Activated CD8-positive, alpha-beta memory T cell treated with anti-CD3 and anti-CD28 coated beads, Interleukin-2, amount 50 U/mL, for 48 hours (primary cell): ENCODE measurements at places on chromosomes 2 and 18.
A peak's percentile ranks its signal among the peaks of the same experiment; 100 is the strongest.

GRCh38 chr2:230877759-230878598 lies 13.2 kb downstream of the ITM2C start:
- DNase-seq = peak; percentile 78

DNA sequence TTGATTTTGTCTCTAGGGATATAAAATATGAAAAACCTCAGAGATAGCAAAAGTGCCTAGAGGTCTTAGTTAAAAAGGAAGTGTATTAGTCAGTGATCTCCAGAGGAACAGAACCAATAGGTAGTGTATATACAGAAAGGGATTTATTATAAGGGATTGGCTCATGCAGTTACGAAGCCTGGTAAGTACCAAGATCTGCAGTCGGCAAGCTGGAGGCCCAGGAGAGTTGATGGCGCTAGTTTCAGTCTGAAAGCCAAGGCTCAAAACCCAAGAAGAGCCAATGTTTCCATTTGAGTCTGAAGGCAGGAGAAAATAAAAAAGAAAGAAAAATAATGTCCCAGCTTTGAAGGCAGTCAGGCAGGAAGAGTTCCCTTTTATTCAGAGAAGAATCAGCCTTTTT lies 93.3 kb downstream of the COLEC12 start:
- DNase-seq = no peak

- peak; percentile 76 for DNase-seq
Observed at GRCh38 chr2:70089220-70089982, 2.1 kb downstream of the PCBP1 start.

DNA sequence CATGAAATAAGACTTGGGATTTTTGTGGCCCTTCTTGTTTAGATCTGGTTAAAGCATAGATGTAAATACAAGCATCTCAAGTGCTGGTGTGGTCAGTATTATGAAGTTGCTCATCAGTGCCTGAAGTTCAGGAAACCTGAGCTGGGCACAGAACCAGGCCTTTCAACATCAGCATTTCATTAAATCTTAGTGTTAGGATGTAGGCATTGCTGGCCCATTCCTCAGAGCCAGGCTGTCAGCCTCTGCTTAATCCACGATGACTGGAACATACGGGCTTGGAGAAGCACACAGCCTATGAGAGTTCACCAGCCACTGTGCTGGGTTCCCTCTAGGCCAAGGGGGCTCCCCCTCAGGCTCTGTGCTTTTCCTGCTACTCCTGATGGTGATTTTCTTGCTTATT lies 270.2 kb downstream of the EN1 start:
- no peak for DNase-seq

DNA sequence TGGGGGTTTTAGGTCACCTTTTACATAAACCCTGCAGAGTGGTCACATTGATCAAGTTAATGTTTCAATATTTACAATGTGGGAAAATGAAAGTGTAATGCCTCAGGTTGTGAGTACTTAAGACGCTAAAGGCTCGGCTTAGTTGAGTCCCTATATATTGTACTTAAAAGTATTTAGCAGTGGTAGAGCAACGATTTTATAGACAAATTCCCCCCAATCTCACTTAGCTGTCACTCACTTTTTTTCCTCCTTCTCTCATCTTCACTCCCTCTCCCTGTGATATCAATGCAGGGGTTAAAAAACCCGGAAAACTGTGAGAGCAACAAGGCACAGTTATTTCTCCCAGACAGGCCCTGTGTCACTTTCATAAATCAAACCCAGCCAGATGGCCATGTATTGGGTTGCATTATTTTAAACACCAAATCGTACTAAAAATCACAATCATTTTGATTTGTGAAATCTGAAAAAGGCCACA lies 5.4 kb downstream of the POU3F3 start:
- DNase-seq = no peak
